ENCODE measurements at places on chromosomes 1 and 21.

GRCh38 chr1:2159124-2159523 is 35.4 kb downstream of the FAAP20 start:
- no peak for DNase-seq

DNA sequence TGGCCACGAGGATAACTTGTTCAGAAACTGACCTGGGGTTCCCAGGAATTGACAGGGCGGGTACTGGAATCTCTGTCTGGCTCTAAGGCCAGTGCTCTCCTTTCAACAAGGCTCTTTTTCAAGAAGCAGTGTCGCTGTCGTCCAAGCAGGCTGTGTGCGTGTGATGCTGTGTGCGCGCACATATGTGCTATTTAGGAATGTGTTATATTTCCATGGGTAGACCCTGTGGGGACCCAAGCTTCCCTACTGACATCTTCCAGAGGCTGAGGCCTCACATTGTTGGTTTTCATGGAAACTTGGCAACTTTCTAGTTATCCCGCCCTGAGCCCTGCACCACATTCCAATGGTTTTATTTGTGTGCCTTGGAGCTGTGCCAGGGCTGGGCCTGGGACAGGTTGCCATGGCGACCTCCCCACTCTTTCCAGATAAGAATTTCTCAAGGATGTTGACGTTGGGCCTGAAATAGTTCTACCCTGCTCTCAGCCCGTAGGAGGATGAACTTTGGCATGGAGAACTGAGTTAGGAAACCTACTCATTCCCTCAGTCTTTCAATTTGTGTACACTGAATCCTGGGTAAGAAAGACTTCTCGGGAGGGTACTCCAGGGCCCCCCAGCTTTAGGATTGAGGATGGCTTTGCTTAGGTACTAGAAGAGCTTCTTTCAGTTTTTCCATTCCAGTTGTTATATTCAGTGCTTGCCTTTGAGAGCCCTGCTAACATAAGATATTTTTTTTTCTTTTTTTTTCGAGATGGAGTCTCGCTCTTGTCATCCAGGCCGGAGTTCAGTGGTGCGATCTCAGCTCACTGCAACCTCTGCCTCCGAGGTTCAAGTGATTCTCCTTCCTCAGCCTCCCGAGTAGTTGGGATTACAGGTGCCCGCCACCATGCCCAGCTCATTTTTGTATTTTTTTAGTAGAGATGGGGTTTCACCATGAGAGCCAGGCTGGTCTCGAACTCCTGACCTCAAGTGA is 38.8 kb upstream of the SRSF10 start:
- no peak for DNase-seq

- DNase-seq: no peak
Observed at GRCh38 chr1:89104687-89105086, 21.2 kb downstream of the GBP2 start.

DNA sequence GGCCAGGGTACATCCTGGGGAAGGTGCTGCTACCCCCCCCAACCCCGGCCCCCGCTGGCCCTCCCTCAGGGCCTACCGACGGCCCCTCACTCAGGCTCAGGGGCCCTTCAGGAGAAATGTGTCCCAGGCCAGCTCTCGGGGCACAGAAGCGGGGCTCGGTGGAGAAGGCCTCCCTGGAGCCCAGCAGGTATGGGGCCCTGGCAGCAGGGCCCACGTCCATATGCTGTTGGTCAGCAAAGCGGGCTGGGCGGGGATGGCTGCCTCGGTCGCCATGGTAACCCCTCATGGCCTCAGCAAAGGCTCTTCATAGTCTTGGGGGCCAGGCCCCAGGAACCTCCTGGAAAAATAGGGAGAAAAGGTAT is 24.4 kb downstream of the DLGAP3 start:
- no peak for DNase-seq

- DNase-seq: no peak
Observed at GRCh38 chr1:73903092-73903491, 294.9 kb downstream of the LRRIQ3 start.

DNA sequence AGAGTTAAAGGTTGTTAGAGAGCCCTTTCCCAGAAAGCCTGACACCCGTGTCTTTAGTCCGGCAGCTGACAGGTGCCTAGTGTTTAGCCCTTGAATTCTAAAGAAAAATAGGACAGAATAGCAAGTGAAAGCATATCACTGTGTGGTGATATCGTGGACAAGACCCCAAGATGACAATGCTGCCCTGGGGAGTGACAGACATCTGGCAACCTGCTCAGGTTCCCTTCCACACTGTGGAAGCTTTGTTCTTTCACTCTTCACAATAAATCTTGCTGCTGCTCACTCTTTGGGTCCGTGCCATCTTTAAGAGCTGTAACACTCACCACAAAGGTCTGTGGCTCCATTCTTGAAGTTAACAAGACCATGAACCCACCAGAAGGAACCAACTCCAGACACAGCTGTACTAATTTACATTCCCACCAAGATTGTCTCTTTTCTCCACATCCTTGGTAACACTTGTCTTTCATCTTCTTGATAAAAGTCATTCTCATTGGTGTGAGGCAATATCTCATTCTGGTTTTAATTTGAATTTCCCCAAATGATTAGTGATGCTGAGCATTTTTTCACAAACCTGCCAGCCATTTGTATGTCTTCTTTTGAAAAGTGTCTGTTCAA is 107.6 kb upstream of the SGIP1 start:
- no peak for DNase-seq

Measured in T-cell (primary cell).